Pulmonary artery endothelial cell (primary cell): ENCODE measurements at places on chromosomes 1 and 21. TPM values are rescaled to one million over a fixed set of nuclear protein-coding genes. Genes with fewer than 3 reads are reported as not detected.

- DNase-seq: no peak
These were observed 211.7 kb downstream of the SMYD3 start for GRCh38 chr1:246295340-246295739.

GRCh38 chr1:112956544-112957132 lies 642 bp upstream of the SLC16A1 start:
- DNase-seq: no peak

- no peak for DNase-seq
These were observed 16.6 kb downstream of the IPO9 start for GRCh38 chr1:201845331-201846083.

GRCh38 chr1:53592521-53592982 lies 133.4 kb downstream of the DMRTB1 start:
- no peak for DNase-seq

DNA sequence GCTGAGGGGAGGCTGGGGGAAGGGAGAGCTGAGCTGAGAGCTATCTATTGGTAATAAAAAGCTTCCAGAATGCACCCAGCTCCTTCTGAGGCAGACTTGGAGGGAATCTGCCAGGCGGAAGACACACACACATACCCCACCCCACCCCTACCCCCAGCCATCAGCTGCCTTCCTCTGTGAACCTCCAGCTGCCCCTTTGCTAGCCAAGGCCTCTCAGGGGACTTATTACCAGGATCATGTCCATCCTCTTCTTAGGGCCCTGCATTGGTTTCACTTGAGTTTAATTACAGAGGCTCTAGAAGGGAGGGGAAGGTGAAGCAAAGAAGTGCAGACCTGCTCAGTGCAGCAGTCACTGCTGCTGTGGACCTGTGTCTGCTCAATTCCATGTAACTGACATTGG lies 156.4 kb downstream of the OMA1 start:
- no peak for DNase-seq

Gene KCNN3
- total RNA-seq: 0.20 and 1.4 TPM in 2 replicates
